ENCODE measurements at places on chromosomes 5 and 9.

GRCh38 chr5:76499507-76500161 is 96.5 kb downstream of the IQGAP2 start:
- DNase-seq, result no peak

DNA sequence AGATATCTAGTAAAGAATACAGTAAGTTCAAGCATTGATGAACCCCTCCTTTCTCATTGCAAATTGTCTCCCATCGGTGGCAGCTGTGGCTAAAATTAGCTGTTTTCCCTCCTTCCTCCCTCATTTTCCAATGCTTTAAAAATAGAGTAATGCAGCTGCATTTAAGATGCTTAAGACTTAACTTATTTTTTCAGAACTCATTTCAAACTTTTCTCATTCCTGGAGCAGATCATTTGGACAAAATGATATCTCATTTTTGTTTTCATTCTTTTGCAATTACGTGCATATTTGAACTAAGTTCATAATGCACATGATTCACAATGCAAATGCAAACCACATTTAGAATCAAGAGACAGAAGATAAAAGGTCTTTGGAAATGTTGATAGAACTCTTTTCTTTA is 14.6 kb downstream of the HSPB3 start:
- DNase-seq, result no peak

DNA sequence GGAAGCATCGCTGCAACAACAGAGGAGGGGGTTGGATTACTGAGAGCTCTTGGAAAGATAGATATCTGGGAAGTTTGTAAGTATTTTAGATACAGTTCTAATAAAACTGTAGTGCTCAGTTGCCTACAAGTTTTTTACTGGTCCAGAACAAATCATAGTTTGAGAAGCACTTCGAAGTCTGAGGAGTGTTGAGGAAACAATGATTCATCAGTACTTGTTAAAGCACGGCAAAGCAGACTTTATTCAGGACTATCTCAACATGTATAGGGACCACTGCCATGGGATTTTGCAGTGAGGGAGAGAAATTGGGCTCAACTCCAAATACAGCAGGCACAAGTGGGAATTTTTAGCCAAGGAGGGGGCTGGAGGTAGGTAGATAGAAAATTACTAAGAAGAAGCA is 25.3 kb upstream of the RECK start:
- no peak for DNase-seq

DNA sequence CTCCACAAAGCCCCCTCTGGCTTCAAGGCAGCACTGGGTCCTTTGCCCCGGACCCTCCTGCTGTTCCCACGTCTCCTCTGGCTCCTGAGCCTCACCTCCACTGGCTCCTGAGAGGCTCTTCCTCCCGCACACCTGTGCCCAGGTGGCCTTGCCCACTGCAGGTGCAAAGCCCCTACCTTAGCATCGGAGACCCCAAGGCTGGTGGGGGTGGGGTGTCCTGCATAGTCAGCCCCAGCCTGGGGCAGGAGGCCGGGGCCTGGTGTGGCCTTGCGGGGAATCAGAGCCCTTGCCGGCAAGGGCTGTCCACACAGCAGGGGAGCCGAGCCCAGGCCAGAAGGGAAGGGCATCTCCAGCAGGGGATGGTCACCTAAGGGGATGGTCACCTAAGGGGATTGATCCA is 41.3 kb upstream of the CEP72 start:
- DNase-seq, result no peak

DNA sequence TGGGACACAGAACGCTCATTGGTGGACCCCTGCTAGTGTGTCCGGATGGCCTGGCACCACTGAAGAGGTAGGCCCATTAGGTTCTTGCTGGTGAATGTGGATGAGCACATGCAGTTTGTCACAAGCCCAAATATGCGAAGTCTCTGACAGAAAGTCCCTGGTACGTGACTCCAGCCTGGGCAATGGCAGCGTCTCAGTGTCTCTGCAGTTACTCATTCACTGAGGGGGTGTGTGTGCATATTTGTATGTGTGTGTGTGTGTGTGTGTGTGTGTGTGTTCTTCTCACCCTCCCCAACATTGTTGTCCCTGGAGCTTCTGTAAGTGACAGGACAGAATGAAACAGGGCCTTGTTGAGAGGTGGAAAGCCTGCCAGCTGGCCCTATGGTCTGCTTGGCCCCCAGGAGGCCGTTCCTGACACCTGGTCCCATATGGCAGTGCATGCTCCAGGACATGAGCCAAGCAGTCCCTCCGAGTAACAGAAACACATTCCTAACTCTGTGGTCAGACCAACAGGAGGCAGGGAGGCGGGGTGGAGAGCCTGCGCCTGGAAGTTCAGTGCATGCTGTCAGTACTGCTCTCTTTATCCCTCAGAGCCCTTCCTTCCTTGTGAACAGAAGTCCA is 169.9 kb downstream of the SLC28A3 start:
- DNase-seq, result no peak

DNA sequence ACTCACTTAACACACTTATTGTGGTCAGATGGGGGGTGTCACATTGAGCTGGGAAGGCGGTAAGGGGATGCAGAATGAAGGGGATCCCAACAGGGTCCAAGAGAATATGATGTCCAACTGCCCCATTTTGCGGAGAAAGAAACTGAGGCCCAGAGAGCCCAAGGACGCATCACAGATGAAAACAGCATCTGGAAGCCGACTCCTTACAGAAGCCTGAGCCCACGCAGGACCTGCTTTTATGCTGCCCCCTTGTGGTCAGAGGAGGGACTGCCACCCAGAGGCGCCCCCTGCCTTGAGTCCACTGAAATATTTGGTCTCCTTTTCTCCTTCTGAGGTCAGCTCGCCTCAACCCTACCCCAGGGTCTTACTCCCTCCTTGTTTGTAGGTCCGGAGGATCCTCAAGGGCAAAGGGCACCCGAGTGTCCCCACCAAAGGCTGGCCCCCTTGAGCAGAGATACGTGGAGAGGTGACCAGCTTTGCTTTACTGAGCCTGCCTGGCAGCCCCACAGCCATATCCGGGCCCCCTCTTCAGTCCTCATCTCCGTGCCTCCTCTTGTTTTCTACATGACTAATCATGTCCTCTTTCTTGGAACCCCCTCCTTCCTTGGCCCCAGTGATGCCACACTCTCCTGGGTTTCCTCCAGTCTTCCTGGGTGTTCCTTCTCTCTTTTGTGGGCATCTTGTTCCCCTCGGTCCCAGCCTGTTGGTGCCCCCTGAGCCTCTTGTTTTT is 30.0 kb upstream of the TTLL11 start:
- peak; percentile 65 for DNase-seq

- DNase-seq, result no peak
These were observed 18.3 kb upstream of the ANKHD1 start for GRCh38 chr5:140383300-140383699.

GRCh38 chr5:176803943-176804498 is 6.3 kb upstream of the UNC5A start:
- no peak for DNase-seq

DNA sequence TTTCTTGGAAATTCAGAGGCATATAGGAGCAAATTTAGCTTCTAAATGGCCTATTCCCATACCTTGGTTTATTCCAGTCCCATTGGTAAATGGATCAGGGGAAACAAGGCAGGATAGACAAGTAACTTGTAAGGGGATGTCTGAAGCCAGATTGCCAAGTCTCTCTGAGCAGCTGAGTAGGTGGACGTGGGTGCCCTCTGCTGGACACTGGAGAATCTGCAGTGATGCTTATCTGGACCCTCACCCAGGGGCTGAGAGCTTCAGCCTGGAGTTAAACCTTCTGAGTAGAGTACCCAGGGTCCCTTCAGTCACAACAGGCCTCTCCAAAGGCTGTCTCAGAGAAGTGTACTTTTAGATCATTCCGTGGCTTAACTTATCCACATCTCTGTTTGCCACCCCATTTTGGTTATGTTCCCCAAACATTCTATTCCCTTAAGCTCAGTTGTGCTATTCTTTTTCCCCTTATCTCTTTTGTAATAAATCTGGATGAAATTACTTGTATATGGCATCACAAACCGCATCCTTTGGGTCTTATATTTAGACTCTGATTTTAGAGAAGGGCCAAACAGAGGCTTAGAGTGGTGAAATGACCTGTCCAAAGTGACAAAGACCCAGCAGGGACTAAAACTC is 218.3 kb upstream of the GLRA1 start:
- peak; percentile 13 for DNase-seq

DNA sequence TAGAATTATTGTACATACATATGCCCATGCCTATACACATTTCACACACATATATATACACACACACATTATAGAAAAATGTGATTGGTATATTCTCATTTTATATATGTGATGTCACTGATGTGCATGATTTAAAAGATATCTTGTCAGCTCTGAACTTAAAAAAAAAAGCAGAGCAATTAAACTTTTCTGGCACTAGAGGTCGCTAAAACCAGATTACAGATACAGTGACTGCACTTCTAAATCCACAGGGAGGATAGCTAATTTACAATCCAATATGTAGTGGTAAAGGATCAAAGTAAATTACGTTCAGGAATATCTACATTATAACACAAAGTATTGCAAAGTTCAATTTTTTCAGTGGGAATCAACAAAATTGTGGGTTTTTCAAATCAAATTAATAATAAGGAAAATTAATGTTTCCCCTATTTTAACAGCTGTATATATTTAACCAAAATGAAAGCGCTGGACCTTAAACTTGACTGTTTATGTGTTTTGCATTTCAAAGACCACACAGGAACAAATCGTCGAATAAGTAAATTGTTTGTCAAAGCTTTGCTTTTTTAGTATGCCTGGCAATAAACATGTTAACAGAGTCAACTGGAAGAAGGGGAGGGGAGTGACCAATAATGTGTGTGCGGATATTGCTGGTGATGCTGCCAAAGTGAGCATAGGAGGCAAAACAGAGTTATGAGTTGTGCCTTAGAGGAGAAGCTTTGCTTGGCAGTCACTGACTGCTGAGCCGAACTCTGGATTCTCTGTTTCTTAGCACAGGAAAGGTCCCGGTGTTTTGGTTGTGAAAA is 1201.4 kb upstream of the C9orf72 start:
- DNase-seq, result no peak

- DNase-seq, result no peak
These were observed 96.1 kb downstream of the OTULIN start for GRCh38 chr5:14760548-14761002.

- DNase-seq, result no peak
These were observed 13.6 kb upstream of the ADAMTS12 start for GRCh38 chr5:33905381-33905780.

- no peak for DNase-seq
These were observed 53.9 kb upstream of the PTCH1 start for GRCh38 chr9:95570646-95571045.

DNA sequence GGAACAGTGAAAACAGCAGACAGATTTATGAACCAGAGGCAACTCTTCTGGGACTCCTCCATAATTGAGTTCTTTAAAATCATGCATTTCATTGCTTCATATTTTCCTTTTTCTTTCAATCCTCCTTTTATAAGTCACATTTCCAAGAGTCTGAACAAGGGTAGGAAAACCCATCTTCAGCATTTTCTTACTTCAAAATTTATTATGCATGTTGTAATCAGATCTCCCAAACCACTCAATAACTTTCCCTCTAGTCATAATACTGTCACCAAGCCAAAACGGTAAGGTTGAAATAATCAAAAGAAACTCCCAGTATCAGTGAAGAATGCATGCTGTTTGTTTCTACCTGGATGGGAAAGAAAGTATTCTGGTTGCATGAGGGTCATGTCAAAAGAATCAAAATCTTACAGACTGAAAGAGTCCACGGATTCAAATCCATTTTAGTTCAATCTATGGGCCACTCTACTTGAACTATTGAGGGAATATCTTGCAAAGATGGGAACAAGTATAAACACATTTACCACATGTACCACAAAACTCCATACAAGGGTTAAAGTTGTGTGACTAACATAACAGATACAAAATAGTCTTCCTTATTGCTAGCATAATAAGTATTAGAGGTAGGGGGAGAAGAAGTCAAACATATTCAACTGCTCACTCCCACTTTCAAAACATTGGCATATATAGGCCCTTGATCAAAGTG is 797.3 kb downstream of the MAT2B start:
- DNase-seq, result no peak

GRCh38 chr5:17156463-17156862 is 61.0 kb upstream of the BASP1 start:
- no peak for DNase-seq

DNA sequence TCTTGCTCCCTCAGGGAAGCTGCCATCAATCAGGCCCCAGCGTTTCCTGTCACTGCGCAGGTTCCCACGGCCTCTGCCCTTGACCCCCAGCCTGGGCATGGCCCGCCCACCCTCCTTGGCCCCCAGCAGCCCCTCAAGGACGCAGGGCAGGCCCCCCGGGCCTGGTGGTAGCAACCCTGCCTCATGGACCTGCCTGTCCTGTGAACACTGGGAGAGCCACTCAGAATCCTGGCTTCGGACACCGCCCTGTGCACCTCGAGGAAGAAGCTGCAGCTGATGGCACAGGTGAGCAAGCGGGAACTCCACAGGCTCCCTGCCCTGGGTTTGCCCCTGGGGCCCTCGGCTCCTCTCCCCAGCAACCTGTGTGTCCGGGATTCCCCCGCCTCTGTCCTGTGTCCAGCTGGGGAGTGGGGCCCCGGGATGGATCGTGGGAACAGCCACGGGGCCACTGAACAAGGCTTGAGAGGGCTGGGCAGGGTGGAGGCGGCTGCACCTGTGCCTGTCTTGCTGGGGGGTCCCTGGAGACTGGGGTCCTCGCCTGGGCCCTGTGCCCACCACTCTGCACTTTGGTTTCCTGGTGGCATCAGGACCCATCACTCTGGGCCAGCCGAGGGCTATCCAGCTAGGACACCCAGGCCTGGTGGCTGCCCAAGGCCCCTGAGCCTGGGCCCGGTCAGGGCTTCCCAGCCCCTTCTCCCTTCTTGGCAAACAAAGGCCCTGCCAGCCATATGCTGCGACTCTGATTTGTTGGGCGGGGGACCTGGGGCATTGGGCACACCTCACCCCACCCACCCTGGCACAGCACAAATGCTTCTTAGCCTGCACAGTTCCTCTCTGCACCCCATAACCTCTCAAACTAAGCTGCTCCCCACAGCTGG is 33.5 kb upstream of the EGFL7 start:
- no peak for DNase-seq

- peak; percentile 20 for DNase-seq
These were observed 97.5 kb downstream of the COL5A1 start for GRCh38 chr9:134738869-134739659.

- DNase-seq, result no peak
These were observed 48.2 kb downstream of the KIF2A start for GRCh38 chr5:62354028-62354874.

DNA sequence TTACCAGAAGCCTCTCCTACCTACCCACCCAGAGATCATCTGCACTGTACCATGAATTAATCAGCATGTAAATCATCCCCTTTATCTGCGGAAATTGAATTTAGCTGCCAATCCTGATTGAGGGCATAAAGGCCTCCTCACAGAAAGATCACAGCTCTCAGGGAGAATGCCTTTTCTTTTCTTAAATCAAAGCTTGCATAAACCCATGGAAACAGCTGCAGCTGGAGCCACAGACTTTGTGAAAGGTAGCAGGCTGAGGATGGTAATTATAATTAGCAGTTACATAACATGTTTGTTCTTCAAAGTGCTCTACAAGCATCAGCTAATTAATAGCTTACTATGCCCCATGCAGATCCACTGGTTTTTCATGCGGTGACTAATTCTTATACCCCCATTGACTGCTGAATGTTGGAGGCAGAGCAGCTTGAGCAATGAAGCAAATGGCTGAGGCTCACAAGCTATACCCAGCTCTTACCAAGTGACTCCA is 54.6 kb downstream of the SUSD1 start:
- no peak for DNase-seq

All from effector CD8-positive, alpha-beta T cell (primary cell).